ENCODE measurements at places on chromosomes 1 and 21.

DNA sequence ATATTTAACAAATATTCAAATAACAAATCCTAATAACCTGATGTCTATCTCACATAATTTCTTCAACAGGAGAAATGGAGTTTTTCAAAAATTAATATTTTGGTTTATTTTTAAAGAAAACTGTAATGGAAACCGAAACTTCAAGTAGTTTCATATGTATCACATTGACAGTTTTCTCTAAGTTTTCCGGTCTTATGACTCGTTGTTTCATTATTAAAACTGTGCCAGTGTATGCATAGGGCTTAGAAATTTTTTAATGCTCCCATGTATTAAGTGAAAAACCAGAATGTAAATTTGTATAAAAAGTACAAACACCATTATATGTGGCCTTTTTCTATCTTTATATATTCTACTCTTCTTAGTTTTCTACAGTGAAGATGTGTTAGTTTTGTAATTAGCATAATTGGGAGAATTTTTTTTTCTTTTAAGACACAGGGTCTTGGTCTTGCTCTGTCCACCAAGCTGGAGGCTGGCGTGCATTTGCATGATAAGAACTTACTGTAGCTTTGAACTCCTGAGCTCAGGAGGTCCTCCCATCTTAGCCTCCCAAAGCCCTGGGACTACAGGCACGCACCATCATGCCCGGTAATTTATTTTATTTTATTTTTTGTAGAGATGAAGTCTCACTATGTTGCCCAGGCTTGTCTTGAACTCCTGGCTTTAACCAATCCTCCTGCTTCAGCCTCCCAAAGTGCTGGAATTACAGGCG is 43.9 kb upstream of the SAMSN1 start:
- no peak overlapping the region for H3K4me3 ChIP-seq
- no peak overlapping the region for H3K27ac ChIP-seq
- no peaks in the 10 kb centered on the region for H3K4me1 ChIP-seq
- H3K36me3 ChIP-seq: no peaks in the 10 kb centered on the region
- H3K27me3 ChIP-seq: no peaks in the 10 kb centered on the region
- no peak for DNase-seq

DNA sequence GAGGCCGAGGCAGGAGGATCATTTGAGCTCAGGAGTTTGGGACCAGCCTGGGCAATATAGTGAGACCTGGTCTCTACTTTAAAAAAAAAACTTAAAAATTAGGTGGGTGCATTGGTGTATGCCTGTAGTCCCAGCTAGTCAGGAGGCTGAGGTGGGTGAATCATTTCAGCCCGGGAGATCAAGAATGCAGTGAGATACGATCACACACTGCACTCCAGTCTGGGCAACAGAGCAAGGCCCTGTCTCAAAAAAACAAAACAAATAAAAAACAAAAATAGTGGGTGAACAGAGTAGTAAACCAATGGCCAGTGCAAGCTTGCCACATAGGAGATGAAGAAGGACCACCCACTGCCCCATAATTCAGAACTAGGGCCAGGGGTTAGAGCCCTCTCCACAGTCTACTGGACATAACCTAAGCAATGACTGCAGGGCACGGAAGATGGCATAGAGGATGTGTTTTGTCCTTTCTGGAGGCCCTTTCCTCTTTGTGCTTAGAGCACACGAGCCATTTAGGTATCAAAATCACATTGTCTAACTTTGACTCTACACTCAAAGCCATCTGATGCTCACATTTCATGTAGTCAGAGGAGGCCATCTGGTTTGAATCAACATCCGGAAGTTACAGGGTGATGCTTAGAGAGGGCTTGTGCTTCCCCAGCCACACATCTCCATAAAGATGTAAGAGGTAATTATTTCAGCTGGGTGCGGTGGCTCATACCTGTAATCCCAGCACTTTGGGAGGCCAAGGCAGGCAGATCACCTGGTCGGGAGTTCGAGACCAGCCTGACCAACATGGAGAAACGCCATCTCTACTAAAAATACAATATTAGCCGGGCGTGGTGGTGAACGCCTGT is 12.6 kb downstream of the CD2 start:
- H3K27ac ChIP-seq: no peak overlapping the region
- no peaks in the 10 kb centered on the region for H3K36me3 ChIP-seq
- no peak for DNase-seq
- no peak overlapping the region for H3K4me3 ChIP-seq
- H3K27me3 ChIP-seq: no peaks in the 10 kb centered on the region
- H3K4me1 ChIP-seq: no peaks in the 10 kb centered on the region

- no peak overlapping the region for H3K27ac ChIP-seq
- no peaks in the 10 kb centered on the region for H3K36me3 ChIP-seq
- no peak for DNase-seq
- no peak overlapping the region for H3K4me3 ChIP-seq
- H3K4me1 ChIP-seq: peaks cover 15% of the 10 kb centered on the region
Measured at GRCh38 chr1:177586429-177586828, 383.4 kb downstream of the SEC16B start.

DNA sequence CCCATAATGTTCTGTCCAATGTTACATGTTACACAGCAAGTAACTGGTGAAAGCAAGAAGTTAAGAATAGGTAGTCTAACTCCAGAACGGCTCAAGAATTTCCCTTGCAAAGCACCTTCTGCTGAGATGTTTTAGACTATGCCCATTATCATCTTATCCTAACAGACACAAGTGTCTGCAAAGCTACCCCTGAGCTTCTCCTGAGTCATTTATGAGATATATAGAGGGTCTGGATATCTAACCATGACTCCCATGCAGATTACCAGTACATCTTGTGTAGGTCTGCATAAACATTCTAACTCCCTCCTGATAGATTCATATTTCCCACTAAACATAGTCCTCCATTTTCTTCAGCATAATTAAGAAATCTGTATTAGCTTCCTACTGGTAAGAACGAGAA is 171.7 kb downstream of the COQ8A start:
- H3K27me3 ChIP-seq: no peaks in the 10 kb centered on the region
- H3K4me1 ChIP-seq: no peaks in the 10 kb centered on the region
- no peak for DNase-seq
- H3K36me3 ChIP-seq: peaks cover 38% of the 10 kb centered on the region
- H3K4me3 ChIP-seq: no peak overlapping the region
